Activated naive CD8-positive, alpha-beta T cell treated with anti-CD3 and anti-CD28 coated beads for 36 hours (primary cell): ENCODE measurements at places on chromosomes 6 and 20. TPM values are rescaled to one million over a fixed set of nuclear protein-coding genes. Genes with fewer than 3 reads are reported as not detected.

- no peak for DNase-seq
Observed at GRCh38 chr6:130993292-130993765, 69.7 kb downstream of the EPB41L2 start.

- no peak for DNase-seq
Observed at GRCh38 chr6:656460-657252, at the start of gene HUS1B. TSS of gene HUS1B (minus strand) at chr6:657100. CDS start at chr6:656944, 156 bp downstream.

Gene RAB44
- not detected for total RNA-seq

Gene PTK6
- total RNA-seq, result 0.26 TPM

- peak; percentile 14 for DNase-seq
Observed at GRCh38 chr6:141077355-141078333, 1055.1 kb upstream of the GJE1 start.

DNA sequence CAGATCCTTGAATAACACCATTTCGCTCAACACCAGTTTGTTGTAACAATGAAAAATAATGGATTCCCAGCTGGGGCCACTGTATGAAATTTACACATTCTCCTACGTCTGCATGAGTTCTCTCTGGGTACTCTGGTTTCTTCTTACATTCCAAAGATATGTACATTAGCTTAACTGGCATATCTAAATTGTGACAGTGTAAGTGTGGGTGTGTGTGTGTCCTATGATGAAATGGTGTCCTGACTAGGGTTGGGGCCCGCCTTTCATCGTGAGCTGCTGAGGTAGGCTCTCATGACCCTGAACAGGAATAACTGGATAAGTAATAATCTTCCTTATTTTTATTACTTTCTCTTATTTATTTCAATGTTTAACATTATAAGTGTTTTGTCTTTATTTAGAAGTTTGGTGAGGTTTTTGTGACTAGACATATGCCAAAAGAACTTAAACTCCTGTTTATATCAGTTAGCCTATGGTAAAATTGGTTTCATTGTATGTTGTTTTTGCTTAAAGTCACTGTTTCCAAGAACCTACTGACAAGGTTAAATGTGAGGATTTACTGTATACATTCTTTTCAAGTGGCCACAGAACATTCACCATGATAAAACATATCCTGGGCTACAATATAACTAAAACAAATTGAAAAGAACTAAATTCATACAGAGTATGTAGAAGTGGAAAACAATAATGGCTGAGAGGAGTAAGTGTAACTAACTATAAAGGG lies 42.4 kb downstream of the RBL1 start:
- DNase-seq, result no peak

- DNase-seq, result no peak
Observed at GRCh38 chr6:107323133-107323785, 136.1 kb downstream of the PDSS2 start.

- DNase-seq, result no peak
Observed at GRCh38 chr20:13008761-13009681, at the start of gene SPTLC3. TSS of gene SPTLC3 (plus strand) at chr20:13008972. CDS start at chr20:13009268, 296 bp downstream.

- DNase-seq, result no peak
Observed at GRCh38 chr20:21430020-21430419, 32.7 kb upstream of the NKX2-4 start.

Gene AURKA
- 83.6 TPM for total RNA-seq

Gene PNLDC1
- total RNA-seq, result not detected

GRCh38 chr20:17442588-17442987 lies 88.6 kb downstream of the BFSP1 start:
- no peak for DNase-seq

- DNase-seq, result no peak
Observed at GRCh38 chr6:20876561-20876960, 342.3 kb downstream of the CDKAL1 start.

DNA sequence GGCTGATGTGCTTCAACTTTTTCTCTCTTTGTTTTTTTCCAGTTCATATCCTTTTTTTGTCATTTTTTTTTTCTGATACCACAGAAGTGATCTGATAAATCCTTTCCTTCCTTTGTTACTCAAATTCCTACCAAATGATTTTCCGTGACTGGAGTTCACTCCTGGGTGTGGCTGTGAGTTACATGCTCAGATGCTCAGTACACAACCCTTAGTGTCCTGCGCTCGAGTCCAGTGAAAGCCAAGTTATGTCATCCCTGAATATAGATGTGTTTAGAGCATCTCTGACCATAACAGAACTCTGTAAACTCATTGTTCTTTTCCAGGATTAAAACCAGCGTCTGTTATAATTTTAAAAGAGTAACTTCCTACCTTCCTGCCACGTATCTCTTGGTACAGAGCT lies 147.2 kb upstream of the AKAP12 start:
- no peak for DNase-seq

DNA sequence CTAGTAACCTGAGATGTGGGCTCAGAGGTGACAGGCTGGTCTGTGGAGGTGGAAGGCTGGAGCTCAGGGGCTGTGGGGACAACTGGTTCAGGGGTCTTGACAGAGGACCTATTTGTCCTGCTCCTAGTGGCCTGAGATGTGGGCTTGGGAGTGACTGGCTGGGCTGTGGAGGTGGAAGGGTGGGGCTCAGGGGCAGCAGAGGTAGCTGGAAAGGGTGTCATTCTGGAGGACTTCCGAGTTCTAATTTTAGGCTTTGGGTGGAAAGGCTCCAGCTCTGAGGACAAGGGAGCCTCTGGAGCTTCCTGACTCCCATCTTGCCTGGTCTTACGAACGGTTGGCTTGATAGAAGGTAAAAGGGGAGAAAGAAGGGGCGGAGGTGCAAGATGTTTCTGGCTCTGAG lies 11.5 kb downstream of the MDC1 start:
- no peak for DNase-seq

- no peak for DNase-seq
Observed at GRCh38 chr6:169247991-169248390, 5.7 kb downstream of the THBS2 start.

Gene PDE10A
- not detected for total RNA-seq

- peak; percentile 46 for DNase-seq
Observed at GRCh38 chr20:62980970-62981369, 25.8 kb downstream of the BHLHE23 start.

- DNase-seq, result no peak
Observed at GRCh38 chr20:10565191-10565921, 108.4 kb downstream of the JAG1 start.

DNA sequence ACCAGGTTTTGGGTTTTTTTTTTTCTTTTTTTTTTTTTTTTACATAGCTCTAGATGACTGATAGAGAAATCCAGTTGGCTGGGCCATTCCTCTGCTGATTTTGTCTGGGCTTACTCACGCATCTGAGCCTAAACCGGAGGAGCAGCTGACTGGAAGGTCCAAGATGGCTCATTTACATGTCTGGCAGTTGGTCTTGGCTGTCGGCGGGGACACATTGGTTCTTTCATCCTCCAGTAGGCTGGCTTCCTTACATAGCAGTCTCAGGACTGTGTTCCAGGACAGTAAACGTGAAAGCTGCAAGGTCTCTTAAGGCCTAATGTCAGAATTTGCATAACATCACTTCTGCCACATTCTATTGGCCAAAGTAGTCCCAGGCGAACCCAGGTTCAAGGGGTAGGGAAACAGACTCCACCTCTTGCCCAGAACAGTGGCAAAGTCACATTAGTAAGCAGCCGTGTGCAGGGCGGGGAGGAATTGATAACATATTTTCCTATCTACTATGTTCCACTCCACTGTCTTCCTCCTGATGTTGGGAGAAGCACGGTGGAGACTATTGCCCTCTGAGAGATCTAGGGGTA lies 87.0 kb downstream of the CDH22 start:
- DNase-seq, result no peak

Gene BPIFB4
- not detected for total RNA-seq

DNA sequence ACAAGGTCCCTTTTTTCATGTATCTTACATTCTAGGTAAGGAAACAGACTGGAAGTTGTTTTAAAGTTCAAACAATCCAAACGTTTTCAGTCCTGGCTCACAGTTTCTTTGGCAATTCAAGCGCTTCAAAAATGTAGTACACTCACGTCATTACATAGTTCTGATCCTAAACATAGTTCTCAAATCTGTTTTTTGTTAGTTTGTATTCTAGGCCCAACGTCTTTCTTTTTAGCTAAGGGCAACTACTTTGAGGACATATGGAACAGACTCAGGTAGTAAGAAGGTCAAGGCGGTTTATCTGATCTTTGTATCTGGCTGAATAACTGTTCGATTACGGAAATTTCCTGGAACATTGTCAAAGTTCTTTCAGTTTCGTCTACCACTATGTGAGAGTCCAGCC lies 36.9 kb upstream of the PLCB4 start:
- no peak for DNase-seq

Gene GLP1R
- total RNA-seq, result 0.56 TPM

GRCh38 chr6:144335914-144336313 lies 50.8 kb downstream of the UTRN start:
- no peak for DNase-seq

Gene EBF4
- total RNA-seq, result 0.66 TPM

- DNase-seq, result no peak
Observed at GRCh38 chr6:151536188-151536479, 42.3 kb downstream of the CCDC170 start.

GRCh38 chr6:68559070-68559469 lies 76.0 kb upstream of the ADGRB3 start:
- DNase-seq, result no peak

- DNase-seq, result no peak
Observed at GRCh38 chr6:117494283-117494682, 11.8 kb downstream of the DCBLD1 start.

DNA sequence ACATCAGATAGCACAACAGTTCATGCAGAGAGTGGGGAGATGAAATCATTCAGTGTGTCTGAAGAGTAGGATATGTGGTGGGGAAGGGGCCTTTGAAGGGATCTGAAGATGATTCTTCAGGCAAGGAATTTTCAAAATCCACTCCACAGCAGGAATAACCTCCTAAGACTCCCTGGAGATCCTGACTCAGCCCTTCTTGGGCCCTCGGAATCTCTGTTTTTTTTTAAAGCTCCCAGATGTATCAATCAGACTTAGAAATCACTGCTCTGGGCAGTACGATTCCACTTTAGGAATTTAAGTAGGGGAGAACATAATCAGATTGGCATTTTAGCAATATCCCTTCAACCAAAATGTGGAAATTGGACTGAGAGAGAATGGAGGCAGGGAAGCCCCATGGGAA lies 55.5 kb downstream of the RIOK1 start:
- DNase-seq, result no peak

GRCh38 chr6:133769463-133769862 lies 119.5 kb upstream of the TCF21 start:
- no peak for DNase-seq

- DNase-seq, result no peak
Observed at GRCh38 chr6:90202156-90202555, 94.5 kb downstream of the BACH2 start.

Gene DLL1
- total RNA-seq, result 4.3 TPM

Gene SERINC1
- total RNA-seq, result 47.7 TPM

Gene SIGLEC1
- total RNA-seq, result not detected

Gene THBD
- not detected for total RNA-seq
